ENCODE measurements at places on chromosomes 11 and 22.

DNA sequence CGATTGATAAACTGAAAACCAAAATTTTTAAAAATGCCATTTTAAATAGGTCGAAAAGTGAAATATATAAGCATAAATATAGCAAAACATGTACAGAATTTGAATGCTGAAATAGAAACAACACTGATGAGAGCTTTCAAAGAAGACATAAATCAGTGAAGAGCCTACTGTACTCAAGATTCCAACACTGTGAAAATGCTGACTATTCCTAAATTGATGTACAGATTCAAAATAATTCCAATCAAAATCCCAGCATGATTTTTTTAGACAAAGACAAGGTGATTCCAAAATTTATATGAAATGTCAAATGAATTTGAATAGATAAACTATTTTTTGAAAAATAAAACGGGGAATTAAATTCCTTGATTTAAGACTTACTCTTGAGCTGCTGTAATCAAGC, 1010.4 kb downstream of the TBC1D22A start:
- no peak for DNase-seq

- no peak for DNase-seq
Measured at GRCh38 chr11:1824221-1825038, 10.4 kb upstream of the SYT8 start.

DNA sequence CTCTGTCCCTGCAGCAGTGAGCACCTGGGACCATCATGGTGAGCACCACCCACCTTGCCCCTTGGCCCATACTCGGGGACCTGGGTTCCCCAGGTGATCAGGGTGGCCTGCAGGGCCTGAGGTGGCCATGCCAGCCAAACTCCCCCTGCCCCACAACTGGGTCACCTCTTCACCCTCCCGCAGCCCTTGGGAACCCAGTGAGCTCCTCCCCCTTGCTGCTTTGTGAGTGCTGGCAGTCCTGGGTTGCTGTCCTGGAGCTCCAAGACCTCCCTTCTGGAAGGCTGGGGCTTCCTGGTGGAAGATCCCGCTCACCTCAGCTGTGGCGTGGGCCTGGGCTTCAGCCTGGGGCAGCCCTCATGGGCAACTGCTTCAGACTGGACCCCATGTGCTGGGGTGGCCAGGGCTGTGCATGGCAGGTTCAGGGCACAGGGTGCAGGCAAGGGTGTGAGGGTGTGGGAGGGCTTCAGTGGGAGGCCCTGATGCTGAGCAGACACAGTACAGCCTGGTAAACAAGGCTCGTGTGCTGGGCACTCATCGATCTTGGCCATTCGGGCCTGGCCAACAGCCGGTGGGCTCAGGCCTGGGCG, 57.6 kb downstream of the RTN4R start:
- no peak for DNase-seq

GRCh38 chr22:38142606-38143005, 32.1 kb upstream of the BAIAP2L2 start:
- DNase-seq: no peak

DNA sequence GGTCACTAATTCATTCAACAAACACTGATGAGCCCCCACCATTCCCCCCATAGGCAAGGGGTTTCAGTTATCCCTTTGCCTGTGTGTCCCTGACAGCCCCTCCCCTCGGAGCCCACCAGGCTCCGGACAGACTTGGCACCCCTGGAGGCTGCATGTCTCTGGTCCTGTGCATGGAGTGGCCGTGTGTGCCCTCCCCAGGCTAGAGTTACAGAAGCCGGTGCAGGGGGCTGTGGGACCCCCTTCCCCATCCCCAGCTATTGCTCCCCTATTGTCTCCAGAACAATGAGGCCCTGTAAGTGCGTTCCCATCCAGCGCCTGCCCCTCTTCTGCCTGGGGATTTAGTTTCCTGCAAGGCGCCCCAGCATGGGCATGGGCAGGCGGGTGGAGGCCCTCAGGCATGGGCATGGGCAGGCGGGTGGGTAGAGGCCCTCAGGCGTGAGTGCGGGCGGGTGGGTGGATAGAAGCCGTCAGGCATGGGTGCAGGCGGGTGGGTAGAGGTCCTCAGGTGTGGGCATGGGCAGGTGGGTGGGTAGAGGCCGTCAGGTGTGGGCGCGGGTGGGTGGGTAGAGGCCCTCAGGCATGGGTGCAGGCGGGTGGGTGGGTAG, 1.5 kb downstream of the MUC2 start:
- no peak for DNase-seq

GRCh38 chr11:110071197-110071596, 22.0 kb upstream of the ZC3H12C start:
- no peak for DNase-seq

DNA sequence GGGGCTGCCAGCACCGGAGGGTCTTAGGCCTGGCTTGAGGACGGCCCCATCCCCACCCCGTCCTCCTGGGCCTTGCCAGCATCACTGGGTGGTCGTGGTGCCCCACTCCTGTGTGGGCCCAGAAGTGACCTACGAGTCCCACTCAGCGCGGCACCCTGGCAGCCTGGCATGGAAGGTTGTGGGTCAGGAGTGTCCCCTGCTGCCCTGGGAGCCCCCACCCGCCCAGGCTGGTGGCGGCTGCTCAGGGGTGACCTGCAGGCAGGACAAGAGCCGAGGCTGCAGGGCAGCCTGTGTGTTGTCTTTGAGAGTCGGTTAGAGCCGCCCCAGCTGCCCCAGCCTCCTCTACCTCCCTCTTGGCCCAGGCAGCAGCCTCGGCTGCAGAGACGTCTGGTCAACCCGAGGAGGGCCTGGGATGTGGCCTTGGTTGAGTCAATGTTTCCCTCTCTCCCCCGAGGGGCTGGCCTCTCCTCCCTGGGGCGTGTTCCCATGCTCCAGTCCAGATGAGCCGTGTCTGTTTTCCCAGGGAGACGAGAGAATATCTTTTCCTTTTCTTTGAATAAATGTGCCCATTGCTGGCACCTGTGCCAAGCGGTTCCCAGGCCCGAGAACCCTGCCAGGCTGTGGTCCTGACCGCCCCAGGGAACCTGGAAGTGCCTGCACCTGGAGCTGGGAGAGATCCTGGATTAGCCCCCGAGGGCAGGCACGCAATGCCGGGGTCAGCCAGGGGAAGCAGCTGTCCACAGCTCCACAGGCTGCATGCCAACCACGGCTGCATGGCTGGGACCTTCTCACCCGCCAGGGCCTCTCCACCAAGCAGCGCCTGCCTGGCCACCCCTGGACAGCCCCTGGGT, 35.7 kb upstream of the MUC5AC start:
- DNase-seq: no peak

DNA sequence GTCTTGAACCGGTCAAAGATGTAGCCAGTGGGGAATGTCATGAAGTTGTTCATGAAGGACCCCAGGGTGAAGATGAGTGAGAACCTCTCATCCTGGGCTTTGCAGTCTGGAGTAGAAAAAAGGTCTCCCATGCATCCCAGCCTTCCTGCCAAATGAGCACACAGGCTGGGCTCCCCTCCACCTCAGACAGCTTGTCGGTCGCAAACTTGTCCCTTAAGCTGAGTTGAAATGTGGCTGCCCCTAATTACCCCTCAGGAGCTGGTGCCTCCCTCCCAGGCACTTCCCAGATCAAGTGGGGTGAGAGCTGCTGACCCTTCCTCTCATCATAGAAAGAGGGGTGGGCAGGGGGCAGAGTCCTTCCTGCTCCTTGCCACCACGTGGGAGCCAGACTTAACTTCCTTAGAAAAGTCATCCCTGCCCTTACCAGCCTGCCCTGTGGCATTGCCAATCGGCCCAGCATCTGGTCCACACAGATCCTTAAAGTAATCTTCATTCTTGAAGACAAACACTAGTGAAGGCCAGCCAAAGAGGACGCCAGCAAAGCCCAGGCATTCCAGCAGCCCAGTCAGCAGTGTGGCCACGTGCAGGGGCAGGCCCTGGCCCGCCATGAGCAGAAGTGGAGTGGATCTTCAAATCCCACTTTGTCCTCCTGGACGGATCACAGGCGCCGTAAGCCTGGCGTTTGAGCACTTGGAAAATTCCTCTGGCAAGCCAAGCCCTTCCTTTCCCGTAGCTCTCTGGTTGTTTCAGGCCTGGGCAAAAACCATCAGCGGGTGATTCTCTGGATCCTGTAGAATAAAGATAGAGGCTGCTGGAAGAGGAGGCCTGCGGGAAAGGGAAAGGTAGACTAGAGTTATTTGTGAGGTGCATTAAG, 1.1 kb downstream of the SLC43A3 start:
- no peak for DNase-seq

DNA sequence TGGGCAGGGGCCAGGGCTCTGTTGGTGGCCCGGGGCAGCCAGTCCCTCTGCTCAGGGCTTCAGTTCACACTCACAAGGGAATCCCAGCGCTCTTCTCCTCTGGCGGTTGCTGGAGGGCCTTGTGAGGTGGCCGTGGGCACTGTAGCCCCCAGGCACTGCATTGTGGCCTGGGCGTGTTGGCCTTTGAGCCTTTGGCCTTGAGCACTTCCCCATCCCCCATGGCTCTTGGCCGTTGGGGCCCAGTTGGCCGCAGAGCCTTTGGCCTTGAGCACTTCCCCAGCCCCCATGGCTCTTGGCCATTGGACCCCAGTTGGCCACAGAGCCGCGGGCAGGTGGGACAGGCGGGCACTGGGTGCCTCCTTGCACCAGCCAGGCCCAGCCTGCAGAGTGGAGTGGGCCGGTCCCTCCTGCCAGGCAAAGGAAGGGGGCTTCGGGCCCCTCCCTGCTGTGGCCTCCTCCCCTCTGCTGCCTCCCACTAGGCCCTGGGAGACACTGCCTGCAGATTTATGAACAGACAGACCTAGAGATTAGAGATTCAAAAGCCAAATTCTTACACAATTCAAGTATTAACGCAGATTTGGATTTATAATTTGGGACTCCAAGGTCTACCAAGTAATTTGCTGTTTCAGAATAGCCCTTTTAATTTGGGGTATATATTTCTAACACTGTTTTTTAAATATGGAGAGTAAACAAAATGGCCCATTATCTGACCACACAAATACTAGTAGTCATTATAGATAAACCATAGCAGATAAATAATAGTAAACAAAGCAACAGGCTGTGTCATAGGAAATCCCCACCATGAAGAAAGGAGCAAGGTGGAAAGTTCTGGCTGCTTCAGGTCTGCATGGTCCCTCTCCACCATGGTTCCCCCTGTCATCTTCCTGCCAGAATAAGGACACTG, 18.2 kb upstream of the TXNRD2 start:
- no peak for DNase-seq

DNA sequence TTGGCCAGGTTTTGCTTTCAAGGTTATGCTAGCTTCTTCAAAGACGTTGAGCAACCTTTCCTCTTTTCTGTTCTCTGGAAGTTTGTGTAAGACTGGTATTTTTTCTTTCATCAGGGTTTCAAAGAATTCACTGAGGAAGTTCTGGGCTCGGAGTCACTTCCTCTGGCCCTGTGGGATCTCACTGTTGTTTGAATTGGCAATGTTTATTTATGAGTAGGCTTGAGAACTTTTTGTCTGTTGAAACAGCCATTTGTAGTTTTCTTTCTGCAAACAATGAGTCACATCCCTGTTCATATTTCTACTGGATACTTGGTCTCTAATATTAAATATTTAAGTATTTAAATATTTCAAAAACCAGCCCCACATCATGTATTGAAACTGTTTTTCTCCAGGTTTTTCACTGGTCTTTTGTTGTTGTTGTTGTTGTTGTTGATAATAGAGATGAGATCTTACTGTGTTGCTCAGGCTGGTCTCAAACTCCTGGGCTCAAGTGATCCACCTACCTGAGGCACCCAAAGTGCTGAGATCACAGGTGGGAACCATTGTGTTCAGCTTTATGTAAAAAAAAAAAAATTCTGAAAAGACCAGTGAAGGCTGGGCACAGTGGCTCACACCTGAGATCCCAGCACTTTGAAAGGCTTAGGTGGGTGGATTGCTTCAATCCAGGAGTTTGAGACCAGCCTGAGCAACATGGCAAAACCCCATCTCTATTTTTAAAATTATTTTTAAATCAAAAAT, 26.9 kb downstream of the SUSD2 start:
- DNase-seq: no peak

DNA sequence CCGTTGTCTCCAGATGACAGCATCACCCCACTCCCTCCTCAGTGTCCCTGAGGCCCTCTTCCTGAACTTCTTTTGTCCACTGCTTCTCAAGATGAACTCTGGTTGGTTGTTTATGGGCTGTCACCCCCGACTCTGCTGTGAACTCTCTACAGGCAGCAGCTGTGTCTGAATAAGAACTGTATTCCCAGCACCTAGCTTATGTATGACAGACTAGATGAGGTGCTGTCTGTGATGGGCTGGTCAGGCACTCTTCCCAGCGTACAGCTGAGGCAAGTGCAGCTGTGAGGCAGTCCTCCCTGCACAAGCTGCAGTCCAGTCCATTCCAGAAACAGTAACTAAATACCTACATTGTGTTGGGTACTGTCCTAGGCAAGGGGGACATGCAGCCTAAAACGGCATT, 111.4 kb upstream of the PITPNB start:
- DNase-seq: no peak

DNA sequence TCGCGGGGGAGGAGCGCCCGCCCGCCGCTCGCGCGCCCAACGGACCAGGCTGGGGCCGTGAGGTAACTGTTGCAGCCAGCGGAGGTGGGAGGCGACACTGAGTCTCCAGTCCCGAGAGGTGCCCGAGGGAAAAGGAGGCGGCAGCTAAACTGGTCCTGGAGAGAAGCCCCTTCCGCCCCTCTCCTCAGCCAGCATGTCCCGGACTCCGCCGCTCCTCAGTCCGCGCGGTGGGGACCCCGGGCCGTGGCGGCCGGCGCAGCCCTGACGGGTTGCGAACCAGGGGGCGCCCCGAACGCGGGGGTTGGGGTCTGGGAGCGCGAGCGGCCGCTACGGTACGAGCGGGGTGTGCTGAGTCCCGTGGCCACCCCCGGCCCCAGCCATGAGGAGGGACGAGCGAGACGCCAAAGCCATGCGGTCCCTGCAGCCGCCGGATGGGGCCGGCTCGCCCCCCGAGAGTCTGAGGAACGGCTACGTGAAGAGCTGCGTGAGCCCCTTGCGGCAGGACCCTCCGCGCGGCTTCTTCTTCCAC, at the start of gene PDE3B:
TSS of gene PDE3B (plus strand) at position 108 of the 529 bp plus-strand sequence. CDS start at position 380, 272 bp downstream.
- DNase-seq: peak; percentile 48

GRCh38 chr11:95078526-95078925, 11.1 kb upstream of the ENDOD1 start:
- DNase-seq: no peak

- DNase-seq: no peak
Measured at GRCh38 chr22:17960695-17961445, 63.5 kb downstream of the MICAL3 start.

DNA sequence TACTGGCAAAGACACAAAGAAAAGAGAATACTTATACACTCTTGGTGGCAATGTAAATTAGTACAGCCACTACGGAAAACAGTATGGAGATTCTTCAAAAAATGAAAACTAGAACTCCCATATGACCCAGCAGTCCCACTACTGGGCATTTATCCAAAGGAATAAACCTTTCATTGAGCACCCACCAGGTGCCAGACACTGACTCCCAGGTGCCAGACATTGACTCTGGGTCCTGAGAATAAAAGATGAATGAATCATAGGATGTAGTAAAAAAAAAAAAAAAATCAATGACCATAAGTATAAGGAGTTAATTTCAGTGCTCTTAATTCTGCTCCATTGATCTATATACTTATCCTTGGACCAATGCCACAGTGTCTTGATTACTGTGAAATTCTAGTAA, 28.2 kb downstream of the HEPHL1 start:
- no peak for DNase-seq

DNA sequence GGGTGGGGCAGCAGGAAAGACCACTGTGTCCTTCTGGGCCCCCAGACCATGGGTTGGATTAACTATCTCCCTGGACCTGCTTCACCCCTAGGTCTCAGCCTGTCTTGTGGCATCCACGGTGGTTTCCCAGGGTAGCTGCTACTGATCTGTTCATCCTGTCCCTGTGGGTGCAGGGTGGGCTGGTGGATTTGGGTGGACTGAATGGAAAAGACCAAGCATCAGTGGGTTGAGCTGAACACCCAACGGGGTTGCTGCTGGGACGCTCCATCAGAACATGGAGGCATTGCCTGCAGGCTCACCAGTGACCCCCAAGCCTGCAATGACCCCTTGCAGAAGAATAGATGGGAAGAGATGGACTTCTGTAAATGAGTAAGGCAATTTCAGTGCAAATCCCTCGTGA, 812.1 kb downstream of the TBC1D22A start:
- DNase-seq: no peak
